ENCODE measurements at places on chromosomes 11 and 22.

GRCh38 chr11:114564831-114565230 is 5.2 kb upstream of the NXPE1 start:
- DNase-seq, result no peak

DNA sequence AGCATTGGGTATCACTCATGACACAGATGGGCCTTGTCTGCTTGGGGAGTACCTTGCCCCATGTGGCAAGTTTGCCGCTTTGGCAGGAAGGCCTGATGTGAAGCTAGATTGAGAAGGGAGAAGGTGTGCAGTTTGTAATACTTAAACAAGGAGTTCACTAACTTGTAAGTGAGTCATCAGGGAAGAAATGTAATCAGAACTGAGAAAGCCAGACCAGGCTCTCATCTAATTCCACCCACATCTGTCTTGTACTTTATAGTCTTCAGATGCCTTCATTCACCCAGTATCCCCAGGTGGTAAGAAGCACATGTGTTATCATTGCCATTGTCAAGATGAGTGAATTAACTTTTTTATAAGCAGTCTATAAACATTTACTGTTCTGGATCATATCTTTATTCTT is 116.0 kb upstream of the DDI1 start:
- DNase-seq, result no peak

GRCh38 chr11:19595840-19596751 is 116.5 kb upstream of the NAV2 start:
- DNase-seq, result no peak

GRCh38 chr11:2136209-2136951 is 2.8 kb downstream of the IGF2 start:
- no peak for DNase-seq

- DNase-seq, result no peak
Observed at GRCh38 chr11:128184981-128185380, 402.4 kb downstream of the ETS1 start.

- no peak for DNase-seq
Observed at GRCh38 chr11:74204701-74205100, 33.6 kb downstream of the PPME1 start.

DNA sequence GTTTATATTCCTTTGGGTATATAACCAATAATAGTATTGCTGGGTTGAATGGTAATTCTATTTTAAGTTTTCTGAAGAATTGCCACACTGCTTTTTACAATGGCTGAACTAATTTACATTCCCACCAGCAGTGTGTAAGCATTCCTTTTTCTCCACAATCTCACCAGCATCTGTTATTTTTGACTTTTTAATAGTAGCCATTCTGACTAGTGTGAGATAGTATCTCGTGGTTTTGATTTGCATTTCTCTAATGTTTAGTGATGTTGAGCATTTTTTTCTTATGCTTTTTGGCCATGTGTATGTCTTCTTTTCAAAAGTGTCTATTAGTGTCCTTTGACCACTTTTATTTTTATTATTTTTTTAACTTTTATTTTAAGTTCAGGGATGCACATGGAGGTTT is 275.3 kb downstream of the METTL15 start:
- DNase-seq, result no peak

GRCh38 chr11:6285019-6285418 is 25.4 kb downstream of the CCKBR start:
- no peak for DNase-seq

- no peak for DNase-seq
Observed at GRCh38 chr11:1522081-1522424, 35.5 kb upstream of the MOB2 start.

DNA sequence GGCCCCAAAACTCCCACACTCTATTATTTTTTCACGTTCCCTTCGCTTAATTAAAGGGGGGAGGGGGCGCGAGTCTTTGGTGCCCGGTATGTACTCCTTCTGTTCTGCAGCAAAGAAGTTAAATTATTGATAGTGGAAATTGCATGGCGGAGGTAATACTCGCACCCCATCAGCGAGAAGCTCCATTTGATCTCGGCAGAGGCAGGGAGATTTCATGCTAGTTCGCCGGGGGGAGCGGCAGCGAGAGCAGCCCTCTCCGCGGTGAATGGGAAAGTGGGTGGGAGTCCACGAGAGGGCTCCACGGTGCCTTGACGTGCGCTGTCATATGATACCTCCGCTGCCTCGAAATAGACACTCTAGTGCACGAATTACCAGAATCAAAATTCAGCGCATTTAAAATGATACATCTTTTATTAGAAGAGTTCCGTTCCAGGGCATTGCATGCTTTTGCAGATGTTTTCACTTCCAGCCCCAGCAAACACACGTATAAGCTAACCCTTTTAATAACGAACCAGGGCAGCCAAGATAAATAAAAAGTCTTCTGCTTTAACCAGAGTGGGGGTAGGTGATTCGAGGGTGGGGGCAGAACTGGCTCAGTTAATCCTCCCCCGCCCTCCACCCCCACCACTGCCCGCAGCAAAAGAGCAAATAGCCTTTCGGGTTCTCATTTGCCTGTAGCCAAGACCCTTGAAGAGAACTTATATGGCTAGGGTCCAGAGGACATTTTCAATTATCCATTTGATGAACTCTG is 1.3 kb upstream of the BDNF start:
- peak; percentile 4 for DNase-seq

DNA sequence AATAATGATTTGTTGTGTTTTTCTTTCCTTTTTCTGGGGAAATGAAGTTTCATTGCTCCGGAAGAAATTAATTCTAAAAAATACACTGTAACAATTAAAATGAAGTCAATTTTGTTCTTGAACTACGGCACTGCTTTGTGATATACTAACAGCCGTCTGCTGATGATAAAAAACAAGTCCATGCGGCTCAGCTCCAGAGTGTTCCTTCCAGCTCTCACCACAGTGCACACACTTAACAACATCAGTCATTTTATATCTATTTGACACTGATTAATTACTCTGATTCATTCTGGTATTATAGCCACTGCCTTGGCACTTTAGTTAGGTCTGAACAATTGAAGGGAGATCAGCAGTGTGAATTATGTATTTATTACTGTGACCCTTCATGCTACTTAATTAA is 97.4 kb upstream of the SLC6A5 start:
- no peak for DNase-seq

- no peak for DNase-seq
Observed at GRCh38 chr11:64026575-64027205, 9.0 kb upstream of the FLRT1 start.

DNA sequence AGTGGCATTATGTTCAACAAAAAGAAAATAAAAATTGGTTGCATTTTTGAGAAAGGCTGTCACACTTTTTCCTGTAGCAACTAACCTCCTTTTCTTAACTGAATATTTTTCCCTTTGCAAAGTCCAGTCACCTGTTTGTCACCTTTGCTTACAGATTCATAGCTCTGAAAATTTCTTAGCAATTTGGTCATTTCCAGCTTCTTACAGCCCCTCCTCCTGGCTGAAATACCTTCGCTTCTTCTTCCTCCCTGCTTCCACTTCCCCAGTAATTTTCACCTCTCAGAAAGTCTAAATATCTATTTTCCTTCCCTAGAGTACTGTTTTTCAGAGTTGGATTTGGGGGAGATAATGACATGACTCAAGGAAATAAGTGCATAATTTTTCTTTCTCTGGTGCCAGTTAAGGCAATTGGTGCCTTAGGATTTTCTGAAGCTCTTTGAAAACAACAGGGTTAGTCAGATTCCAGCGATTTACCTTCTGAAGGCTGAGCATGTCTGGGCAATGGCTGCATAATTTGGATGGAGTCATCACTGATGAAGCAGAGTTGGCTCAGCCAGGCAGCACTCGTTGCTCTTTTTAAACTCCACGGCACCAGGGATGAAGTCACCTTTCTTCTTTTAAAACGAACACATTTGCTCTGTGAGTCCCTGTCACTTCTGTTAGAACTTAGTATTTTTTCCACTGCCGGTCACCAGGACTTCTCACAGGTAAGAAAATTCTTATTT is 62.1 kb upstream of the AMOTL1 start:
- DNase-seq, result peak; percentile 57

DNA sequence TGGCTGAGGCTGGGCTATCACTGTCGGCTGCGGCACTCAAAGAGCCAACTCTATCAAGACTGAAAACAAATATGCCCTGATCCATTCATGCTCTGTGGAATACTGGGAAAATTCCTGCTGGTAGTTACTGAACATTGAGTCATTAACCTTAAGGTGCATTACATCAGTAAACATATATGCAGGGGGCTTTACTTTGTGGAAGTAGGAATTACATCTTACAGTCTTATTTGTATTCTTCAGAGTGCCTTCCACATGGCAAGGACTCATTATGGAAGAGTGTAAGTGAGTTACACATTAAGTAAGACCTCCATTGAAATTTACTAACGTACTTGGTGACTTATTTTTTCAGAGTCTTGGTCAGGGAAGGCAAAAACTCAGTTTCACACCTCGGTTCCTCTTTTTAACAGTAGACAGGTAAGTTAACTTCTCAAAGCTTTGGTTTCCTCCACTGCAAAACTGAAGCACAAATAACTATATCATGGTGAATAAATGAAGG is 4.5 kb downstream of the OR5B21 start:
- no peak for DNase-seq

DNA sequence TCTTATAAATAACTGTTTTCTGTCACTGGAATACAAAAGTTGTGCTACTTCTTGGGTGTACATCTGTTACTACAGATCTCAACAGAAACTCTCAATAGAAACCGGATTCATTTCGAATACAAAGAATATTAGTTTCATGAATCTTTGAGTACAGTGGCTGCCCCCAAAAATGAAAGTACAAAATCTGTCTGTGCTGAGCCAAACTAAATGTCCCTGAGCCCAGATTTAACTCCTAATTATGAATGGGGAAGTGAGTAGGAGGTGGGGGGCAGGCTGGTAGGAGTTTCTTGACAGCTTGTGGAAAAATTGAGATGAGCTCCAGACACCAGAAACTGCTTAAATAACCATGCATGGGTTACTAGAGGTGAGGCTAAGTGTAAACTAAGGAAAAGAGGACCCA is 41.6 kb downstream of the PITPNB start:
- DNase-seq, result no peak

- no peak for DNase-seq
Observed at GRCh38 chr11:70331901-70332300, 61.4 kb downstream of the PPFIA1 start.
